ENCODE measurements at places on chromosomes 5 and 9. TPM values are rescaled to one million over a fixed set of nuclear protein-coding genes. Genes with fewer than 3 reads are reported as not detected.

Gene HAVCR2
- 10.1 TPM for polyA plus RNA-seq

DNA sequence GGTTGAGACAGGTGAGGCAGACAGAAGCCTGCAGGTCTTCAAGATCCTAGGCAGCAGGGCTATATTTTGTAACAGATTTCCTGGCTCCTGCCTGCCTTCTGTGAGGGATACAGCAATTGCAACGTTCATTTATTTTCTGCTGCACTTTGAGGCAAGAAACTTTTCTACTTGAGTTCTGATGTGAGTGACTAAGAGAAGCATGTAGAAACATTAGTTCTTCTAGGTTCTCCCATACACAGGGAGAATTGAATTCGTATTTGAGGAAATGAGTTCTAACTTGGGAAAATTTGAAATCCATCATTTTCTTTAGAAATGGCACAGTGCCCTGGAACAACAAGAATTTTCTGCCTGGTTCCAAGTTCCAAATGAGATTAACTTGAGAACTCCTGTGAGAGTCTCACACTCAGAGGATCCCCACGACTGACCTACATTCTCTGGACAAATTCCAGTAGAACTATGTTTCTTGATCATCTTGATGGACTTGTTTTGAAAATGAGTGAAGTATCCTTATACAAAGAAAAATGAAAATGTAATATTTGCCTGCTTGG lies 15.0 kb downstream of the MAMDC2 start:
- DNase-seq = no peak

DNA sequence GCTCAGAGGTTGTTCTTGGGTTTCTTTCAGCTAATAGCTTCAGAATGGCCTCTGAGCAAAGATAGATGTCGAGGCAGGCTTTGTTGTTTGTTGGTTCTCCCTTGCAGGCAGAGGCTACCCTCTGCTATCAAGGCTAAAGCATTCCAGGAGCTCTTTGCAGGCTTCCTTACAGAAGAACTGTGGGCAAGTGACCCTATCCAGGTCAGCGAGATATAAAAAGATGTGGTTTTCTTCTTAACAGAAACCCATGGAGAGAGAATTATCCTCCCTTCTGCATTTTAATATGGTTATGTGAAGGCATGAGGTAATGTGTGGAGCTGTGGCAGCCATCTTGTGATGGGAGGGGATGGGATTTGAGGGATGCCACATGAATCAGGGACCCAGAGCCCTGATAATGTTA lies 67.0 kb downstream of the TLE4 start:
- DNase-seq = no peak

DNA sequence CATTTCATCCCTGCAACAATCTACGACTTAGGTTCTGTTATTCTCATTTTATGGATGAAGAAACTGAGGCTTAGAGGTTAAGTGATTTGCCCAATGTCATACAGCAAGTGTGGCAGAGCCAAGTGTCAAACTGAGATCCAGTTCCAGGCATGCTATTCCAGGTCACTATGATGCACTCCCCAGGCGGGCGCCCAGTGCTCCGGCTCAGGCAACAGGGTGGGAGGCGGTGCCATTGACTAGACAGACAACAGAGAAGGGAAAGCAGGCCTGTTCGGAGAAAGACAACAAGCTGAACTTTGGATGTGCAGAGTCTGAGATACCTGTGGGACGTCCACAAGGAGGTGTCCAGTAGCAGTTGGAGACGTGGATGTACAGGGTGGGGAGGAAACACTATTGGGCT lies 10.8 kb upstream of the DDX41 start:
- no peak for DNase-seq

DNA sequence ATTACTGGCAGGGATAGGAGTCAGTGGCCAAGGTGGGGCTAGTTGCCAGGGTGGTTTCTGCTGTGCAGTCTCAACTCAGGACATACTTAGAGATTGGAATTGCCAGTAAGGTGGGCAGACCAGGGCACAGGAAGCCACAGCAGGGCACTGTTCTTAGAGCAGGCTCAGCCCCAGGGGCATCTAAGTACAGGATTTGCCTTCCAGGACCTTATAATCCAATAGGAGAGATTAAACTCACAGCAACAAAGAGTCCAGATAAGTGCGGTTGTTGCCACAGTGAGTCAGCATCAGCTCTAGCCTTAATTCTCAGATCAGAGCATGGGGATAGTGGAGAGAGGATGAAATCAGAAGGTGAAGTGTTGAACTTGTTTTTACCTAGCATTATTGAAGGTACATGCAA lies 265.8 kb upstream of the TRPC7 start:
- DNase-seq = no peak

DNA sequence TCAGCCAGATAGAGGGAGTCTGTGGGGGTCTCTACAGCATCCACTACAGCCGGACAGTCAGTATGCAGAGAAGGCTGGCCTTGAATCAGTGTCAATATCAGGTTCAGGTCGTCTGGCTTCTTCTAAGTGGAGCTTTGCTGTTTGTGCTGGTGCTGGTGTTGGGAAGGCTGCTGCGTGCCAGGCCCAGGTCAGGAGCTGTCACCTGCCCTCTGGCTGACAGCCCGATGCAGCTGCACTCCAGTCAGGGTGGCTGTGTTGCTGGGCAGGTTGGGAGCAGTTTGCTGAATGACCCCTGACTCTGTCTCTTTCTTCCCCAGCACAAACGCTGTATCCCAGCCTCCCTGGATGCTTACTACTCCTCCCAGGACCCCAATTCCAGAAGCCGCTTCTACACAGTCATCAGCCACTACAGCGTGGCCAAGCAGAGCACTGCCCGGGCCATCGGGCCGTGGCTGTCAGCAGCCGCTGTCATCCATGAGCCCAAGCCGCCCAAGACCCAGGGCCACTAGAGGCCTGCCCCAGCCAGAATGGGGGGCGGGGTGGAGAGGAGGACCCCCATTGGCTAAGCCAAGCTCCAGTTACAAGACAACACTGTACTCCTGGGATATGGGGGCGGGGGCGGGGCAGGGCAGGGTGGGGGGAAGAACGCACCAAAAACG lies 61.6 kb downstream of the NSG2 start:
- no peak for DNase-seq

Gene TMC1
- polyA plus RNA-seq = 0.26 TPM

Gene LCN2
- 1.2 TPM for polyA plus RNA-seq

GRCh38 chr9:91148306-91148705 lies 213.4 kb downstream of the AUH start:
- DNase-seq = no peak

Gene RAD1
- polyA plus RNA-seq = 38.9 TPM

GRCh38 chr9:99387431-99387830 lies 165.3 kb downstream of the SEC61B start:
- no peak for DNase-seq

Gene CCDC192
- polyA plus RNA-seq = 0.91 TPM

- DNase-seq = no peak
Observed at GRCh38 chr9:81893929-81894328, 34.3 kb upstream of the SPATA31D4 start.

Gene NACC2
- polyA plus RNA-seq = 8.5 TPM

DNA sequence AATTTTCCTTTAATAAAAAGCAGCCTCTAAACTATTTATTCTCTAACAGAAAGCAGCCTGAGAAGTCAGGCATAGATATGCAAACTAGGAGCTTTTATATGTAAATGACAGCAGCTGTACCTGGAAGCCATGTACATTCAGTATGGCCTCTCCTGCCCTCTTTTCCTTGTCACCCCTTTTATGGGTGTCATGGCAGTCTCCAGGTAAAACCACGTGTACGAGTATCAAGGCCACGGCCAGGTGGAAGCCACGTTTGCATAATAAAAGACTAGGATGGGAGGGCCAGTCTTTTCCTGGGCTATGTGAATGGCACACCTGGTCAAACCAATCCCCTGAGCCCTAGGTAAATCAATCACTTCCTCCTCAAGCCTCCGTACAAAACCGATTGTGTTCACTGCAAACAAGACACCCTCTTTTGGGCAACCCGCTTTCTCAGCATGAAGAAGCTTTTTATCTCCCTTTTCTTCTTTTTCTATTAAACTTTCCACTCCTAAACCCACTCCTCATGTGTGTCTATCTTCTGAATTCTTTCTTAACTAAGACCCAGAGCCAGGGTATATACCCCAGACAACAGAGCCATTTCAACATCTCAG lies 419.5 kb upstream of the CTNND2 start:
- DNase-seq = no peak

- no peak for DNase-seq
Observed at GRCh38 chr5:97998941-97999340, 774.5 kb upstream of the RGMB start.

DNA sequence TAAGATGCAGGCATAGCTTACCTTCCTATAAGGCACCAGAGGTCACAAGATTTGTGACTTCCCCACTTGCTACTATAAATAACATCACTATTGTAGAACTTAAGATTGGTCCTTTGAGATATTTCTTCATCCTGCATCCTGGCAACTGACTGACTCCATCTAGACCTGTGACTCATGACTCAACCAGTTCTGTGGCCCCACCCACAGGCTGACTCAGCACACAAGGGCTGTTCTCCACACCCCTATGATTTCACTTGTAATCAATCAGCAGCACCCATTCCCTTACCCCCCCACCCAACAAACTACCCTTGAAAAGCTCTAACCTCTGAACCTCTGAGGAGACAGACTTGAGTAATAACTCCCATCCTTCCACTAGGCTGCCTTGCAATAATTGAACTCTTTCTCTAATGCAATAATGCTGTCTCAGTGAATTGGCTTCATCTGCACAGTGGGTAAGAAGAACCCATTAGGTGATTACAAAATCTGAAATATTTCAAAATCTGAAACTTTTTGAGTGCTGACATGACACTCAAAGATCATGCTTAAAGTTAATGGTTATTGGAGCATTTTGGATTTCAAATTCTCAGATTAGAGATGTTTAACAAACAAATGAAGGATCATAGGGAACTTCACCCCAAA lies 296.7 kb downstream of the ARL15 start:
- DNase-seq = no peak

Gene KCTD16
- polyA plus RNA-seq = 2.3 TPM

GRCh38 chr5:55533521-55534435 lies 986 bp downstream of the PLPP1 start:
- peak; percentile 40 for DNase-seq

Gene PTGS1
- polyA plus RNA-seq = 5.6 TPM

Gene SLC45A2
- polyA plus RNA-seq = 0.55 TPM

DNA sequence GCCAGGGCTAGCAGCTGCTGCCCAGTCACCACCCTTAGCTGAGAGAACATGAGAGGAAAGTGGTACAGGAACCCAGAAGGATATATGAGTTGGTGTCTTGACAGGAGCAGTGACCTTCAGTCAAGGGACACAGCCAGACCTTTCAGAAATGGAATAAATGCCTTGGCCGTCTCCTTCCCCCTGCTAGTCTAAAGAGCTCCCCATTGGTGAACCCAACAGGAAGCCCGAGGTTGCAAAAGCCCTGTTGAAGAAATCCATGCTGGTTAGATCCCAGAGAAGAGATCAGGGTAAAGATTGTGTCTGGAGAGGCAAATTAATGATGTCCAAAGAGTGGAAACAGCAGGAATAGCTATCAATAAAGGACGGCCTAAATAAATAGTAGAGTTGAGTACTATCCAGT lies 244.5 kb downstream of the NR3C1 start:
- DNase-seq = no peak

- DNase-seq = no peak
Observed at GRCh38 chr9:115398313-115398650, 280.3 kb upstream of the TNC start.

GRCh38 chr5:55773057-55773456 lies 35.2 kb downstream of the DDX4 start:
- no peak for DNase-seq

Gene C9orf153
- polyA plus RNA-seq = not detected

GRCh38 chr9:71692337-71692736 lies 76.0 kb downstream of the CEMIP2 start:
- DNase-seq = no peak

DNA sequence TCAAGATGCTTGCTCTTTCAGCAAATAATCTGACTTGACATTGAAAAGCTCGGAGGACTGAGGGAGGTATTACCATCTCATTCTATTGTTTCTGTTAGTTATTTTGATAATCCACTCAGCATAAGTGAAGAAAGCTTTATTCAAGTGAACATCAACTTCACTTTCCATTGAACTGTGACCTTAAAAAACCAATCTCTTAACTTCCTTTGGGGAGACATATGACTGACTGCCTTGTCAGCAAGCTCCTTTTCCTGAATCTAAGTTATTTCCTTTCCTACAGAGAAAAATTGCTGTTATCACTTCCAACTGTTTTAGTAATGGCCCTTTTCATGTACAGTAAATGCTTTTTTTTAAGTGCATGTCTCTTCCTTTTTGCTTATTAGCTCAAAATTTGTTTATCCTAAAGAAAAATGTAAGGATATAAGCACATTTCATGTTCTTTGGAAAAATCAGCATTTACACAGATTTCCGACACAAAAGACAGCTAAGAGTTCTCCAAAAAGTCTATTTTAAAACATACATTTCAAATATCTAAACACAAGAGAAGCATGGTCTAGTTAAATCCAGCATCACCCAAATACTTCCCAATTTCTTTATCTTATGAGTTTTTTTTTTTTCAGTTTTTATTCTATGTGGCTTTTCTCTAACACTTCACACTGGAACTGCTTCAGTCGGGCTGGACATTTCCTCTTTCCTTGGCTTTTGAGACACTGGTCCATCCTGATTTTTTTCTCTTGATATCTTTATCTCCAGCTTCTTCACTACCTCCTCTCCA lies 117.9 kb upstream of the DAB2 start:
- DNase-seq = no peak

DNA sequence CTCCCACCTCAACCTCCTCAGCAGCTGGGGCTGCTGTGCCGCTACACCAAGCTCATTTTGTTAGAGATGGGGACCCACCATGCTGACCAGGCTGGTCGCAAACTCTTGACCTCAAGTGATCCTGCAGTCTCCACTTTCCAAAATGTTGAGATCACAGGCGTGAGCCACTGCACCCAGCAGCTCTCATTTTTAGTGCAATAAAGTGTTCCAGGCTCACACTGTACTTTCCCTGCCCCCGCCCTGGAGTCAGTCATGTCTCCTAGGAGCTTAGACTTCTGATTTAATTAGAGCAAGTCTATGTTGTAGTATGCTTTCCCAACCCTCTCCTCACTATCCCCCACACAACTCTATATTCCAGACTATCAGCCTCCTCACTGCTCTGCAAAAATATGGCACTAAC lies 238.0 kb upstream of the ACTBL2 start:
- no peak for DNase-seq

DNA sequence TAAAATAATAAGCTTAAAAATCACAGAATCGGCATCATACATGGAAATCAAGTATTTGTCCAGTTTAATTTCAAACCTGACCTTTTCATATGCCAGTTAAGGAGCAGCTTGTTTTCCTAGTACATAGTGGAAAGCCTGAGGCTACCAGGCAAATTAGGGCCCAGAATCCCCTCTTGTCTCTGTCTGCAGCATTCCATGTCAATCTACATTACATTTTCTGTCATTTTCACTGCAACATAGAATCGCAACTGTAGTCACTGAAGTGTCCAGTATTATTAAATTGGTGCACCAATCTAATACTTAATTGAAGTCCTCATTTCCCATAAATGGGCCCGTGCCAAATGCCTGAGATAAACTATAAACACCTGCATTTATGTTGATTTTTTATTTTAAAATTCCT lies 1352.2 kb upstream of the ACO1 start:
- no peak for DNase-seq

GRCh38 chr5:86439593-86440110 lies 178.1 kb upstream of the COX7C start:
- no peak for DNase-seq
